CD8-positive, alpha-beta memory T cell (primary cell): ENCODE measurements at places on chromosomes 3 and 15. TPM values are rescaled to one million over a fixed set of nuclear protein-coding genes. Genes with fewer than 3 reads are reported as not detected.

The NPAP1 gene
- total RNA-seq: not detected

The SLC6A6 gene
- 44.5 TPM for total RNA-seq

The EEFSEC gene
- total RNA-seq: 20.4 TPM

The C3orf80 gene
- total RNA-seq: not detected

The HGD gene
- total RNA-seq: 1.1 TPM

The TMEM108 gene
- total RNA-seq: not detected

The RHOV gene
- 0.40 TPM for total RNA-seq

The RLBP1 gene
- not detected for total RNA-seq

The ERICH6 gene
- total RNA-seq: 0.39 TPM

The BRK1 gene
- 105 TPM for total RNA-seq

The NOX5 gene
- total RNA-seq: not detected

The NEDD4 gene
- 9.7 TPM for total RNA-seq

The TRIM42 gene
- not detected for total RNA-seq

The RBPMS2 gene
- not detected for total RNA-seq

The CERS3 gene
- 0.24 TPM for total RNA-seq

The RTP1 gene
- not detected for total RNA-seq

The GRAMD2A gene
- total RNA-seq: not detected

The GALNT15 gene
- total RNA-seq: not detected

The GABRA5 gene
- total RNA-seq: not detected

The FOXL2 gene
- total RNA-seq: not detected

The ZNF80 gene
- 1.8 TPM for total RNA-seq

The DNAJA4 gene
- total RNA-seq: 35.3 TPM

The NR2E3 gene
- not detected for total RNA-seq

The ACTRT3 gene
- 2.6 TPM for total RNA-seq

The SLC28A2 gene
- total RNA-seq: not detected

The ITIH1 gene
- total RNA-seq: not detected

The TP63 gene
- 0.31 TPM for total RNA-seq

The TICRR gene
- 14.0 TPM for total RNA-seq

The CCR8 gene
- total RNA-seq: 5.3 TPM

The FEZF2 gene
- total RNA-seq: not detected

The ADGRG7 gene
- not detected for total RNA-seq

The SOX14 gene
- total RNA-seq: not detected

The PRR23A gene
- not detected for total RNA-seq

The MUC20 gene
- total RNA-seq: 0.96 TPM

The ACVR2B gene
- total RNA-seq: 6.0 TPM

The KLHL6 gene
- 31.3 TPM for total RNA-seq

The ARIH2 gene
- total RNA-seq: 117 TPM

The USP3 gene
- total RNA-seq: 38.0 TPM

The ATG3 gene
- 80.4 TPM for total RNA-seq

The TTBK2 gene
- 11.4 TPM for total RNA-seq

The KNG1 gene
- total RNA-seq: not detected

The HHATL gene
- not detected for total RNA-seq

The PAQR5 gene
- total RNA-seq: not detected

The CCDC32 gene
- 31.4 TPM for total RNA-seq

The OR5H1 gene
- total RNA-seq: not detected

The MEF2A gene
- total RNA-seq: 22.4 TPM

The GXYLT2 gene
- not detected for total RNA-seq

The GAP43 gene
- not detected for total RNA-seq

The KCNAB1 gene
- total RNA-seq: not detected

The GRIP2 gene
- not detected for total RNA-seq

The PRRT3 gene
- total RNA-seq: 12.1 TPM

The PLCB2 gene
- total RNA-seq: 57.3 TPM

The ACAD9 gene
- total RNA-seq: 51.2 TPM

The GPR160 gene
- 2.9 TPM for total RNA-seq
